ENCODE measurements at places on chromosomes 1 and 21.

- DNase-seq: no peak
Measured at GRCh38 chr1:176932114-176933104, 232.1 kb downstream of the ASTN1 start.

GRCh38 chr21:39014747-39015146 is 168.5 kb downstream of the PSMG1 start:
- no peak for DNase-seq

GRCh38 chr1:111253876-111254275 is 26.4 kb downstream of the CHI3L2 start:
- DNase-seq: no peak

DNA sequence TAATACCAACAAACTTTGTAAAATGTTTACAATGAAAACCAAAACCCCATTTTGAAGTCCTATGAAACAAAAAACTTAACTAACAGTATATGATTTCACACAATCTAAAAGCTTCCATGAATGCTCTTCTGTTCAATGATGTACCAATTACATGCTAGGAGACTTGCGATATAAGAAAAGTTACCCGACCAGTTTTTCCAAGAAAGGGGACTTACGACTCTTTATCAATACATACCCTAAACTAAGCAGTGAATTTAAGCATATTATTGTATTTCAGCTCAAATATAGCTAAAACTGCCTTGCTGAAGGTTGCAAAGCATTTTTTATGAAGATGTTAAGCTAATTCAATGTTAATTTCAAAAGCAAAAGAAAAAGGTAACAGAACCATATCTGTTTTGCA is 15.6 kb downstream of the SSX2IP start:
- DNase-seq: no peak

- DNase-seq: no peak
Measured at GRCh38 chr1:46280092-46280491, 23.3 kb downstream of the LRRC41 start.

DNA sequence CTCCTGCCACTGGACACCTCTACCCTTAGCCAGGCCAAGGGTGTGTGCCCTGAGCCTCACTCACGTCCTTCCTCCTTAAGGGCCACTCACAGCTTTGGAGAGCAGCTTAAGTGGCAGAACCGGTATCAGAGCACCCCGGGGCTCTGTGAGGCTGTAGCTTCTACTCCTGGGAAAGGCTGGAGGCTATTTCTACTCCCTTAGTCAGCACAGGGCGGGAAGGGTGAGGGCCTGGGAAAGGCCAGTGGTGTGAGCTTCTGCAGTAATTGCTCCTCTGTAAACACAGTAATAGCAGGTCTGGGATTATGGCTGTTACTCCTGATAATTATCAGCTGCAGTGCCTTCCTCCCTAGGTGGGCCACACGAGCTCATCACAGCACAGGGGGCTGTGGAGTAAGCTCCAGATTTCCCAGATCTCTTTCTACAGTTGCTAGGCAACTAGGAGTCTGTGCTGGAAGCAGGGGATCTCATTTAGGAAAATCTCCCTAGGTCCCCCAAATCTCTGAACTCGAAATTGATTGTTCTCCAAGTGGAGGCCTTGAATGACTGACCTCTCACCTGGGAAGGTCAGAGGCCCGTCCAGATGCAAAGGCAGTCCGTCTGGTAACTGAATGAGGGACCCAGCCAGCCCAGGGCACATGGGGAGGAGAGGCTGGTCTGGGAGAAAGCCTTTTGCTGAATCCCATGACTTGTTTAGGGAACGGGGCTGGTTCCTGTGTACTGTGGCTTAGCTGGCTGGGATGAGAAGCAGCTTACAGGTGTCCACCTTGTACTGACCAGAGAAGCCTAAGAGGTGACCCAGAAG is 29.3 kb downstream of the IER5 start:
- DNase-seq: no peak

GRCh38 chr1:154329551-154330131 is 4.3 kb downstream of the ATP8B2 start:
- no peak for DNase-seq

All from right kidney (tissue), 9 donors.